ENCODE measurements at places on chromosomes 4 and X.

DNA sequence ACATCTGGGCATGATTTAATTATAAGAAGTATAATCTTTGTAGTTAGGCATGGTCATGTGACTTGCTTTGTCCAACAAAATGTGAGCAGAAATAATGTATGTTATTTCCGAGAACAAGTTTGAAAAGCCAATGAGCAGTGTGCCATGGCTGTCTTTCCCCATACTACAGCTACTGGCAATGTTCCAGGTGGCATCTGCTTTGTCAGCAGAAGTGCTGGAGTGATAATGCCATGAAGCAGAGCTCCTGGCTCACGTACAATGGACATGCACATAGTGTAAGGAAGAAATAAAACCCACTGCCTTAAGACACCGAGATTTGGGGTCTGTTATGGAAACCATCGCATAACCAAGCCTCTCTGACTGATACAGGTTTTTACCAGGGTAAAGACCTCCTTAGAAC lies 212.6 kb upstream of the RASGEF1B start:
- no peak for DNase-seq

DNA sequence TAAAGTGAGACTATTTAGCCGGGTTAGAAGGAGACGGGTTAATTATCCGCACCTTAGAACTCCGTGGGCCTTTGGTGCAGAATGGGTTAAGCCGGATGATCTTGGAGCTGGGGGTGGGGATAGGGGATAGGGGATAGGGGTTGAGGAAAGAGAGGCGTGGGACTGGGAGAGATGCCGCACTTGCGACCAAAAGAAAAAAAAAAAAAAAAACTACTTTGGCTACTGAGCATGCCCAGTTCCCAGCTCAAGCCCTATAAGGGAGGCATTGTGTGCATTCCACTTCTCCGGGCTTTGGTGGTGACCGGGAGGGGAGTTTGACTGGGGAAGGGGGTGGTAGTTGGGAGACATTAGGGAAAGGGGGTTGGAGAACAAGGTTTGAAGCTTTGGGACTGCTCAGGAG lies at the start of gene SLITRK4:
TSS of gene SLITRK4 (minus strand) at position 187 of the 400 bp plus-strand sequence. CDS start 4,993 bp downstream, outside the sequence.
- no peak for DNase-seq

- peak; percentile 45 for DNase-seq
Measured at GRCh38 chrX:149040873-149041535, 464.1 kb downstream of the IDS start.

- peak; percentile 41 for DNase-seq
Measured at GRCh38 chrX:122087341-122087740, 1039.9 kb downstream of the GLUD2 start.

DNA sequence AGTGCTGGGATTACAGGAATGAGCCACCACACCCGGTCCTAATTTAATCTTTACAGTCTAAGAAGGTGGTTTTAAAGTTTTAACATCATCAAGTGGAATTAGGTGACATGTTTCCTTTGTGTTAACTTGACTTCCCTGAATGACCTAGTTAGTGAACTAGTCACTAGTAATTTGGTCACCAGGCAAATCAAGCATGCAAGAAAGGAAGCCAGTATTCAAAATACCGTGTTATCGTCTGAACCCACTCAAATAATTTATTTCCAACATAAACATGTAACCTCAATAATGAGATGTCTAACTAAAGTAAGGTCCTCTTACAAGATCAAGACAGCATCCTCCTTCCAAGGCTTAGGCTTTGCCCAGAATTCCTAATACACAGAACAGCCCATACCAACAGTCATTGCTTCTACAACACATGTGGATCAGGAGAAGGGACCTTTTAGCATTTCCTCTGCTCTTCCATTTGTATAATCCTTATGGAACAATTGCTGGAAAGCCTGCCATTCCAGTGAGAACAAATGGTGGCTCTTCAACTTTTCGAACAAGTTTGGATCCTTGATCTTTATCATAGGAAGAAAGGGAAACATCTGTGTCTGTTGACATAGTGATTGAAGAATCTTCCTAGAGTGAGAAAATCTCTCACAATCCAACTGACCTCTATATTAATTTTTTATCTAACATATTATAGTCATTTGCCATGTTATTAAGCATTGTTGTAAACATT lies 97.2 kb downstream of the ANXA3 start:
- DNase-seq: no peak

- no peak for DNase-seq
Measured at GRCh38 chr4:124083711-124084110, 628.8 kb downstream of the ANKRD50 start.

DNA sequence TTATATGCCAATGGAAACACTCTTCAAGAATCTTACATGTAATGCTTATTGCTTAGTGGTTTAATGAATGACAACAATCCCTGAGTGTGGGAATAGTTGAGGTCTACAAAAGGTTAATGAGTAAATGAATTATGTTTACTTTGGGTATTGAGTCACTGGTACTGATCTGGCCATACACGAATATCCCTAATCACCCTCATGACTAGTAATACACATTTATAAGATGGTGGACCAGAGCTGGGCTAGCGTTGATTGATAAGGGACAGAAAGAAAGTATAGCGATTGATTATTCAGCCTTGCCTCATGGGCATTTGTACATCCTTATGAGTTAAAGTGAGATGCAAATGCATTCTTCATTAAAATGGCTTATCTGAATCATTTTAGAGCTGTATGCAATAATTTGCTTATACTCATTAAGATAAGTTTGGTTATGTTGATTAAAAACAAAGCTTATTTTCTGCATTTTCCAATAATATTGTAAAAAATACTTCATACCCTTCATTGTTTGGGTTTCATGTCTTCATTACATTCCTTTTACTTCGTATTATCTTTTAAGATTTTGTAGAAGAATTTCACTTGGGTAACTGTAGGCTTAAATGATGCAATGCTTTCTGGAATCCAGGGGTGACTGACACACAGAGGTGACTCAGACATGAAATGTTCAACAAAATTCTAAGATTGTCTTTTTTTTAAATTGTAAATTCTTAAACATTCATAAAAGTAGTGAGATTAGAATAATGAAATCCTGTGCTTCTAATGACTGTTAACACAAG lies 47.4 kb downstream of the FGF2 start:
- DNase-seq: peak; percentile 87

DNA sequence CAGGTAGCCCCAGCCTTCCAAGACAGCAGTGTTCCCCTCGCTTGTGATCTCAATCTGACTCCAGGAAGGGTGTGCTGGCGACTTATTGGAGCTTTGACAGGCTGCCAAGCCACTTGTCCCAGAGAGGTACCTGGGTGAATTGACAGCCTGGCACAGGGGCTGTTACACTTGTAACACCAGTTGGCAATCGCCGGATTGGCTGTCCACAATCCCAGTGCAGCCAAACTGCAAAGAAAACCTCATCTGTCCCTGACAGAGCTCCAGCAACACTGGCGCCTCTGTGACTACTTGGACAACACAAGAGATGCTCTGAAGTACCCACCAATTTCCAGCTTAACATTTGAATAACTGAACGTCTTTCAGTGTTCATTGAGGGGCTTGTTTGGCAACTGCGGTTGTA lies 76.8 kb upstream of the PRPS1 start:
- no peak for DNase-seq

DNA sequence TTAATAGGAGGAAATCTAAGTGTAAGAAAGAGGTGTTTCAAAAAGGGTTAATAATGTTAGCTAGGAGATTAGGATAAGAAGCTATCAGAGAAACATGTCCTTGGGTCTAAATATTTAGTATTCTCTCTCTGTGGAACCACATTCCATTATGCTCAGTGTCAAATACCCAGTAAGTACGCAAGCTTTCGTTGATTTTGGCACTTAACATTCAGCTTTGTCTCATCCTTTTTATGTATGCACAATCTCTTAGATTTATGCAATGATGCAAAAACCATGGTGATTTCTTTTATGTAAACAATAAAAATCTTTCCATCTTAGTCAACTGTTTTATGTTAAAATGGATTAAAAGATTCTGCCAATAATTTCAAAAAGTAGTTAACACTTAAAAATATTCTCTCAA lies 129.2 kb downstream of the KLHL13 start:
- peak; percentile 11 for DNase-seq
